ENCODE measurements at places on chromosomes 6 and 20.

GRCh38 chr20:17482536-17482935 lies 48.6 kb downstream of the BFSP1 start:
- DNase-seq, result no peak

DNA sequence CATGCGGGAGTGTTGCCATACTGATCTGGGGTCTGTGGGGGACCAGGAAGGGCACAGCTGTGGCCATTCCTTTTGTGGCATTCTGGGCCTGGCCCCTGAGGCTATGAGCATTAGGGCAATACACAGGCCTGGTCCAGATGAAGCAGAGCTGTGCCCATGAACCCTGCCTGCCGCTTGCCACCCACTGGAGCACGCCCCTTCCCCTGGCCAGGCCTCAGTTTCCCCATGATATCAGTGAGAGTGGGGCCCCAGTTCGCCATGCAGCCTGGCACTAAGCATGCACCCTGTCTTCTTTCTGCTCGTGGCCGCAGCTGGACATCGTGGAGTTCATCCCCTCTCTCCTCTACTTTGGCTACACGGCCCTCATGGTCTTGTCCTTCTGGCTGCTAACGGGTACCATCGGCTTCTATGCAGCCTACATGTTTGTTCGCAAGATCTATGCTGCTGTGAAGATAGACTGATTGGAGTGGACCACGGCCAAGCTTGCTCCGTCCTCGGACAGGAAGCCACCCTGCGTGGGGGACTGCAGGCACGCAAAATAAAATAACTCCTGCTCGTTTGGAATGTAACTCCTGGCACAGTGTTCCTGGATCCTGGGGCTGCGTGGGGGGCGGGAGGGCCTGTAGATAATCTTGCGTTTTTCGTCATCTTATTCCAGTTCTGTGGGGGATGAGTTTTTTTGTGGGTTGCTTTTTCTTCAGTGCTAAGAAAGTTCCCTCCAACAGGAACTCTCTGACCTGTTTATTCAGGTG lies 42.4 kb downstream of the PLAGL2 start:
- no peak for DNase-seq

GRCh38 chr6:45478240-45478639 lies 100.5 kb upstream of the SUPT3H start:
- no peak for DNase-seq

GRCh38 chr6:134903448-134903847 lies 46.5 kb downstream of the ALDH8A1 start:
- DNase-seq, result no peak

- DNase-seq, result no peak
These were observed 9.3 kb downstream of the MOG start for GRCh38 chr6:29665942-29666825.

- peak; percentile 76 for DNase-seq
These were observed 9.7 kb downstream of the MDC1 start for GRCh38 chr6:30707281-30707850.

DNA sequence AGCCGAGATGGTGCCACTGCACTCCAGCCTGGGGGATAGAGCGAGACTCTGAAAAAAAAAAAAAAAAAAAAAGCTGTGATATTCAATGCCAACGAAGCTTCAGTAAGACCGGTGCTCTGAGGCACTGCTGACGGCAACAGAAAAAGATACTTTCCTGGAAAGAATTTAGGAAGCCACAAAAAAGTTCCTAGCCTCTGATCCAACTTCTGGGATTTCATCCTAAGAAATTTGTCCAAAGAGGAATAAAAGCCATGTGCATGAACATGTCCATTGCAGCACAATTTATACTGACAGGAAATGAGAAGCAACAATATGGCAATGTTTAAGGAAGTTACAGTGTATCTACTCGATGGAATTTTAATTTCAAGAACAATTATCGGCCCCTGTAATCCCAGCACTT lies 24.5 kb upstream of the CARMIL1 start:
- no peak for DNase-seq

GRCh38 chr6:15170126-15170525 lies 75.7 kb upstream of the JARID2 start:
- DNase-seq, result no peak

DNA sequence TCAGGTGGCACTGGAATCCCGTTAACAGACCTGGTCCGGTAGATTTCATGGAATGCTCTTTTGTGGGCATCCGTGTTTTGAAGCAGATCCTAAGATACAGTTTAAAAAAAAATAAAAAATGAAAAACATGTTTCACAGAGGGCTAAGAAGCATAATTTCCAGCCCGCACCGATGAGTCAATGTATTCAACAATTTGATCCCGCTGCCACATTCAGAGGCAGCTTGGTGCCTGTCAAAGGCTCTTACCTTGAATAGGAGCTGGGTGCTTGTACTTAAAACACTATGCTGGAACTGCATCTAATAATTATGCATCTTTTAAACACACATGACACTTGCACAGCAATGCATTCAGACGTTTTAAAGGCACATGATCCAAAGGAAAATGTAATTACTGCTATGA lies 164.8 kb downstream of the SYNE1 start:
- no peak for DNase-seq

GRCh38 chr20:3311623-3312022 lies 72.6 kb upstream of the SLC4A11 start:
- no peak for DNase-seq

GRCh38 chr20:32348207-32348606 lies 9.9 kb upstream of the ASXL1 start:
- DNase-seq, result no peak

- DNase-seq, result no peak
These were observed 131.1 kb downstream of the UTRN start for GRCh38 chr6:144416244-144416643.

DNA sequence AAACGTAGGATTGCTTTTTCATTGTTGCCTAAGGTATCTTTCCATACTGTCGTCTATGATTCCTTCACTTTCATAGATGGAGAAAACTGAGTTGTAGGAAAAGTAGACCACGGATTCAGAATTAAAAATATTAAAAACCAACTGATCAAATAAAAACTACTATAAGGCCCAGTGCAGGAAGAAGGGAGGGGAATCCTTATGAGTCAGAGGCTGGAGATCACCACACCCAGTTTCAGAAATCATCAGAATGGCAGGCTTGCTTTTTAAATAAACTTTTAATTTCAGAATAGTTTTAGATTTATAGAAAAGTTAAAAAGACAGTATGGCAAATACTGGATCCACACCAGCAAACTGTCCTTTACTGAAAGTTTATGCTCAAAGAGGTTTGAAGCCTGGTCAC lies 32.0 kb upstream of the POPDC3 start:
- DNase-seq, result no peak

DNA sequence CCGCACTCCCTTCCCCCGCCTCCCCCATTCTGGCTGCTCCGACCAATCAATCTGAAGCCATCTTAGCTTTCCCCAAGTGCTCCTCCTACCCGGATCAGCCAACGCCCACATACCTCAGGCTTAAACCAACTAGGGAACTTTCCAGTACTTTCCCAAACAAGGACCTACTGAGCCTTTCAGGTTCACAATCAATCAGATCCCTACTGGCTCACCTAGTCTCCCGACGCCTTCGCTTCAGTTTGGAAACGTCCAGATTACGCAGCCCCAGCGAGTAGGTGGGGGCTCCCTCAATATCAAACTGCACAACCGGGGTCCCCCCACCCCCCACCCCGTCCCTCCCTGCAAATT lies 432 bp downstream of the HSPA1L start:
- DNase-seq, result peak; percentile 89

GRCh38 chr6:147561726-147562125 lies 53.2 kb downstream of the SAMD5 start:
- DNase-seq, result no peak

DNA sequence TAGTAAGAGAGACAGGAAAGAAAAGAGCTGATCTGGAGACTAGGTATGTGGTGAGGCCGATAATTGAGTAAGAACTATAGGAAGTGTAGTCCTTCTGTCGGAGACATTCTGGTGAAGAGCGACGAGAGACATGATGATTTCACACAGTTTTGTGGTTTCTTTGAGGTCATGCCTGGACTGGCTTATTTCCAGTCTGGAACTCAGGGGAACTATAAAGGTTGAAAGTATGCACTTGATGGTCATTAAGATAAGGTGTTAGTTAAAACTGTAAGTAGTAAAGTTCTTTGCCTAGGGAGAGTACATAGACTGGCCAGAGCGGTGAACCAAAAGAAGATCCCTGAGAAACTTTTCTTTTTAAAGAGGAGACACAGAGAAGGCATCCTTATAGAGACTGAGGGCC lies 68.8 kb downstream of the RFX6 start:
- DNase-seq, result no peak

GRCh38 chr20:4192378-4193068 lies 177.2 kb upstream of the RNF24 start:
- DNase-seq, result no peak

- no peak for DNase-seq
These were observed 35.3 kb downstream of the FOXQ1 start for GRCh38 chr6:1347161-1347560.

- DNase-seq, result no peak
These were observed 148.5 kb downstream of the LY86 start for GRCh38 chr6:6736791-6737654.

DNA sequence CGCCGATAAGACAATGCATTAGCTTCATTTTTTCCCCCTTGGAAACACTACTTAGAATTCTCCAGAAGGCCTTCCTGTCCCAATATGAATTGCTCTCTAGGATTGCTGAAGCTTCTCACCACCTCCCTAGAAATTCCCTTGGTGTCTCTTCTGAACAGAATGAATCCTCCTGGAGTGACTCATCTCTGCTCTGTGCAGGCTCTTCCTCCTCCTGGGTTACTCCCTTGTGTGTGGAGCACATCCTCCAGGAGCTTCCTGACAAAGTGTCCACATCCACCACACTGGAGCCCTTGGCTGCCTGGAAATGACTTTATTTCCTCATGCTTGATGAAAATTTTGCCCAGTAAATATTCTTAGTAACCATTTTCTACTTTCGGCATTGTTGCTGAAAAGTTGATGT lies 54.4 kb downstream of the DTNBP1 start:
- DNase-seq, result no peak

GRCh38 chr6:122809691-122810090 lies 20.6 kb downstream of the SMPDL3A start:
- no peak for DNase-seq

DNA sequence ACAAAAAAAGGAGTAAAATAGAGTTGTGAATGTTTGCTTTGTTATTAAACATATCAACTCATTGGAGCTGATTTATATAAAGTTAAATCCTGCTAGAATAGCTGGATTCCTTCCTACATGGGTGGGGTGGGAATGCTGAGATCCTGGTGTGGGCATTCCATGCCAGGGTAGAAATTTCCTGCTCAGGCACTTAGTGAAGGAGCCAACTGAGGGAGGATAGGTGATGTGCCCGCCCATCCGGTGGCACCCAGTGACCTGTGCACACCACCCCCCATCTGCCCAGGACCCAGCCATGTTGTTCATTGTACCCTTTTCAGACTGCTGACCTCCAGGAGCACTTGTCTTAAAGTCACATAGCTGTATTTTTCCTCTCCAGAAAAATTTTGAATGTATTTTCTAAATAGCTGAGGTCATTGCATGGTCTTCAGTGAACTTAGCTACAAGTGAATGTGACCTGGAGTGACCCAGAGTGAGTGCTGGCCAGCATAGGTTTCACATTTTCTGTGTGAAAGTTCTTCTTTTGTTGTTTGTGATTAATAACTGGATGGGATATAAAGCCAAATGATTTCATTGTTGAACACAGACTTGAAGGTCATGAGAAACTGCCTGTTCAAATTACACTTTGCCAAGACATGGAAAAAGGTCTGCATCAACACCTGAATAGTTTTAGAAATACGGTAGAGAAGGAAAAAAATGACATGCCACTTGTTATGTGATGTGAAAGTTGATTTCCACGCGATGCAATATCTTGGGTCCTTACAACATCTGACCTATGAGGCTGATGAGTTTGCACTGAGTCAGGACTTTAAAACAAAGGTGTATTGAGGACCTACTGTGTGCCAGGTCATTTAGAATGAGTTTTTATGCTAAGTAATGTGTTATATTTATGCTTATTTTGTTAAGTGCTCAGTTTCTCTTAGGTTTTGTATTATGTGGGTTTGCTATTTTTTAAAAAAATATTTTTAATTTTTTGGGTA lies 77.2 kb downstream of the UTRN start:
- no peak for DNase-seq

DNA sequence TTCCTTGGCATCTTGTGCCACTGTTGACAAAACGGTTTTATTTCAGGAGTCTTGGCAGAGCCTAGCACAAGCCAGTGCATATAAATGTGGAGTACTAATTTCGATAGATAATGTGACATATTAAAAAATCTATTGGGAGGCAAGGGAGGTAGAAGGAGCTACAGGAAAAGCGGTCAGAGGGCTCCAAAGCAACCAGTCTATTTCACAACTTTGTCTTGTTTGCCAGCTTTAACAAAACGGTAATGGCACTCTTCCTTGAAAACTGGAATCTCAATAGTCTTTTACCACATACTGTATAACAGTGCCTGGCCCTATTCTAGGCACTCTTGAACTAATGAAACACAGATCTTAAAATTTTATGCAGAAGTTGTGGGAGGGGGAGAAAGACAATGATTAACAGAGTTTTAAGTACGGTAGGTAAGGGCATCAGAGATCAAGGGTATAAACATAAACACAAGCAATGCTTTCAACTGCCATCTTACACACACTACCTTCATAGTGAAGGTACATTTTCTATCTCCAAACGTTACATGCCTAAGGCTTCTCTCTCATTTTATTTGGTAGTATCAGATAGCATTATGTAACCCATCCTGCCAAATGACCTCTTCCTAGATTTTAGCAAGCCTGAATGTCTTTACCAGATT lies 33.5 kb upstream of the SYNCRIP start:
- no peak for DNase-seq

DNA sequence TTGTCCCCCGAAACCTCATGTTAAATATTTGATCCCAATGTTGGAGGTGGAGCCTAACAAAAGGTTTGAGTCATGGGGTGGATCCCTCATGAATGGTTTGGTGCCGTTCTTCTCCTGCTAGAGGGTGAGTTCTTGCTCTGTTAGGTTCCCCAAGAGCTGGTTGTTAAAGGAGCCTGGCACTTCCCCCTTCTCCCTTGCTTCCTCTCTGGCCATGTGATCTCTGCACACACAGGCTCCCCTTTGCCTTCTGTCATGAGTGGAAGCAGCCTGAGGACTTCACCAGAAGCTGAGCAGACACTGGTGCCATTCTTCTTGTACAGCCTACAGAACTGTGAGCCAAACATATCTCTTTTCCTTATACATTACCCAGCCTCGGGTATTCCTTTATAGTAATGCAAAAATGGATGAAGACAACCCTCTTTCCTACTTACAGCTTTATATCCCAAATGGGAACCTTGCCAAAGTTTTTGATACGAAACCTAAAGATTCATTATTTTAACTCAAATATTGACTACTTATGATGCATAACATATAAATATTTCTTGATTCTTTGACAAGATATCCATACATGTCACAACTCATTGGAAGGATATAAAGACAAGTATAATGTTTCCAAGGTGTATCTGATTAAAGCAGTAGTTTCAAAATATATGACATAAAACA lies 61.0 kb downstream of the RNF182 start:
- DNase-seq, result no peak

- no peak for DNase-seq
These were observed 139.4 kb upstream of the AKAP12 start for GRCh38 chr6:151100326-151100725.

All from NCI-H774 (cell line).